Thymus (tissue), 14 donors: ENCODE measurements at places on chromosomes 2 and 18.

- no peaks in the 10 kb centered on the region for H3K27me3 ChIP-seq
- no peak overlapping the region for H3K27ac ChIP-seq
- no peaks in the 10 kb centered on the region for H3K36me3 ChIP-seq
- H3K4me3 ChIP-seq: no peak overlapping the region
Observed at GRCh38 chr2:30666266-30666874, 140.9 kb downstream of the CAPN13 start.

DNA sequence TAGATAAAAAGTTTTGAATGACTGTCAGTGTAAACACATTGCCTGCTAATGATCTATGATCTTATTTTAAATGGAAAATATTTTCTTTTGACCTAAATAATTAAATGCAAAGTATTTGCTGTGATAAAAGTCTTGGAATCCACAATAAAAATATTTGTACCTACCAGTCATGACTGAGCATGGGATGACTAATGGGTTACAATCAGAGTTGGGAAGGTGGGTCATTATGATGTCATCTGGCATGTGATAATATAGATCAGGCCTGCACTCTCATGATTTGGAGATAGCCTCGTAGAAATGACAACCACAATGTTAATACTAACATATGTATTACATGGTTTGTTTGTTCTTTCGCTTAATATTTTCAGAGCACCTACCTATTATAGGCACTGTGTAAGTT, 848.8 kb upstream of the KLHL29 start:
- no peak for DNase-seq
- H3K27me3 ChIP-seq: no peaks in the 10 kb centered on the region
- H3K4me1 ChIP-seq: no peaks in the 10 kb centered on the region
- H3K36me3 ChIP-seq: no peaks in the 10 kb centered on the region
- no peak overlapping the region for H3K4me3 ChIP-seq
- no peak overlapping the region for H3K27ac ChIP-seq

GRCh38 chr2:45622336-45623075, 11.4 kb upstream of the SRBD1 start:
- no peaks in the 10 kb centered on the region for H3K36me3 ChIP-seq
- no peak overlapping the region for H3K27ac ChIP-seq
- H3K27me3 ChIP-seq: no peaks in the 10 kb centered on the region
- no peak overlapping the region for H3K4me3 ChIP-seq

DNA sequence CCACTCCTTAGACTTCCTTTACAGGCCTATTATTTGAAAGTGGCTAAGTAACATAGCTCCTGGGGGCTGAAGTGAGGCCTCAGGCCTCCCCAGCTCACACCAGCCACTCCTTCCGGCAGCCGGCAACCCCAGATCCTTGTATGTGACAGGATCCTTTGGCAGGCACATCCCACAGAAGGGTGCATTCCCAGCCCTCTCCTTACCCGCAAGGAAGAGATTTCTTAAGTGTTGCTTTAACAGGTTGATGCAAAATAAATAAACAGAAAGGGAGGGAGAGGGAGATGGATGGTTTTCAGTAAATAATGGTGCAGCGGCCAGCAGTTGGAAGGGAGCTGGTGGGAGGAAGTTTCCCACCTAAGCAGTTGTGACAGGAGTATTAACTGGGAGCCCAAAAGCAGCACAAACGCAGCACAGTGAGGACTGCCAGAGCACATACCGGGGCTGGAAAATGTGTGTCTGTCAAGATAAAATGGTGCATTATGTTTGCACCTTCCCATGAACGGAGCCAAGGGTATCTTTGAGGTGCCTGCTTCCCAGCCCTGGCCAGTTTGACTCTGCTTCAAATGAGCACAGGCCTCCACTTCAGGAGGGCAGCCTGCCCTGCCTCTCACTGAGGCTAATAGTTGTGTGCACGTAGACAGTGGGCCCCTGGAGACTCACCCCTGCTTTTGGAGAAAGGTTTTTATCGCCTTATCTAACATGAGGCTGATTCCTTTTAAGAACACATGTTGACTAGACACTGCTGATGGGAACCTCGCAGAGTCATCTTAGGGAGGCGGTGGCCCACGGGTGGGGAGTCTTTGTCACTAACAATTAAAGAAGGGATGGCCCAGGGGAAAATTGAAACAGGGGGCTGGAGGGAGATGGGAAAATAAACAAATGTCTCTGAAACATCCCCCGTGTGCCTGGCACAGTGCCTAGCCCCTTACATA, 32.8 kb downstream of the NRP2 start:
- H3K4me1 ChIP-seq: peaks cover 13% of the 10 kb centered on the region
- DNase-seq: no peak

GRCh38 chr2:119960821-119961220, 52.1 kb upstream of the EPB41L5 start:
- H3K27ac ChIP-seq: no peak overlapping the region
- H3K4me1 ChIP-seq: no peaks in the 10 kb centered on the region
- DNase-seq: no peak
- no peak overlapping the region for H3K4me3 ChIP-seq

DNA sequence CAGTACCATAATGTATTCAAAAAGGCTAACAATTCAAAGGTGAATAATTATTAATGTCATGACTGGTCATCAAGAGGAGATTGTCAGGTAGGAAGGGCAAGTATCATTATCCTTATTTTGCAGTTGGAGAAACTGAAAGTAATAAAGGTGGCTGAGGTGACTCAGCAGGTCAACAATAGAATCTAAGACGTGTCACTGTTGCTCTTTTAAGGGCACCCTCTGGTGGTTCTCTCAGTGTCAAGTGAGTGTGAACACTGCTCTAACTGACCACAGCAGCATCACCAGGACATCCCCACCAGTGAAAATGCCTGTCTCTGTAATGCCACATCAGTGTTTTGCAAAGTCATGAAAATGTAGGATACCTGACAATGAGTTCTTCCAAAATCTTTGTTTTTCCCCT, 69.7 kb downstream of the DCC start:
- no peak overlapping the region for H3K27ac ChIP-seq
- H3K4me3 ChIP-seq: no peak overlapping the region
- no peak for DNase-seq
- no peaks in the 10 kb centered on the region for H3K36me3 ChIP-seq
- H3K27me3 ChIP-seq: no peaks in the 10 kb centered on the region

GRCh38 chr2:105631922-105632321, 112.8 kb upstream of the NCK2 start:
- H3K4me3 ChIP-seq: no peak overlapping the region
- H3K27me3 ChIP-seq: no peaks in the 10 kb centered on the region
- H3K27ac ChIP-seq: no peak overlapping the region
- H3K4me1 ChIP-seq: no peaks in the 10 kb centered on the region

GRCh38 chr18:13437796-13438506, 219.4 kb downstream of the LDLRAD4 start:
- H3K4me3 ChIP-seq: peak overlapping the region; percentile 26
- H3K4me1 ChIP-seq: peaks cover 86% of the 10 kb centered on the region
- no peak for DNase-seq
- H3K27ac ChIP-seq: peak overlapping the region; percentile 96
